ENCODE measurements at places on chromosomes 5 and 9. TPM values are rescaled to one million over a fixed set of nuclear protein-coding genes. Genes with fewer than 3 reads are reported as not detected.

ENTPD8 gene
- total RNA-seq: not detected

DDX4 gene
- not detected for total RNA-seq

CKS2 gene
- total RNA-seq: 387 TPM

FAM163B gene
- total RNA-seq: not detected

OR2S2 gene
- not detected for total RNA-seq

CAPSL gene
- total RNA-seq: 1.3 TPM

DRD1 gene
- not detected for total RNA-seq

SPATA31A3 gene
- not detected for total RNA-seq

HAVCR2 gene
- total RNA-seq: 0.17 TPM

SPINK5 gene
- total RNA-seq: not detected

GABRA6 gene
- not detected for total RNA-seq

ARRDC1 gene
- total RNA-seq: 21.9 TPM

PCDHA4 gene
- total RNA-seq: under 0.01 TPM

LEAP2 gene
- total RNA-seq: 0.34 TPM

NTNG2 gene
- total RNA-seq: 0.15 TPM

AGPAT2 gene
- 36.6 TPM for total RNA-seq

PCDHB12 gene
- total RNA-seq: not detected

PNPLA7 gene
- 0.50 TPM for total RNA-seq

CCL28 gene
- 0.34 TPM for total RNA-seq

PCDHB2 gene
- total RNA-seq: 0.45 TPM

BTNL8 gene
- not detected for total RNA-seq

PRELID2 gene
- 11.9 TPM for total RNA-seq

TAF1L gene
- not detected for total RNA-seq

ASPN gene
- not detected for total RNA-seq

PRDM9 gene
- not detected for total RNA-seq

Measured in bronchus fibroblast of lung (primary cell).